ENCODE measurements at places on chromosomes 3 and 15.
A peak's percentile ranks its signal among the peaks of the same experiment; 100 is the strongest.

GRCh38 chr15:78148392-78149067, 632 bp upstream of the IDH3A start:
- no peak for DNase-seq
- no peaks in the 10 kb centered on the region for H3K27me3 ChIP-seq
- H3K4me3 ChIP-seq = peak overlapping the region; percentile 95
- H3K36me3 ChIP-seq = no peaks in the 10 kb centered on the region
- H3K4me1 ChIP-seq = peaks cover 14% of the 10 kb centered on the region
- H3K27ac ChIP-seq = peak overlapping the region; percentile 73

GRCh38 chr3:112948346-112948838, 26.5 kb downstream of the CD200R1 start:
- H3K4me1 ChIP-seq = no peaks in the 10 kb centered on the region
- no peak overlapping the region for H3K4me3 ChIP-seq
- H3K27me3 ChIP-seq = no peaks in the 10 kb centered on the region
- H3K36me3 ChIP-seq = no peaks in the 10 kb centered on the region

- H3K4me3 ChIP-seq = no peak overlapping the region
- H3K4me1 ChIP-seq = no peaks in the 10 kb centered on the region
- DNase-seq = no peak
- H3K36me3 ChIP-seq = no peaks in the 10 kb centered on the region
- peaks cover 3% of the 10 kb centered on the region for H3K27me3 ChIP-seq
Observed at GRCh38 chr3:139868773-139869172, 66.2 kb upstream of the CLSTN2 start.

DNA sequence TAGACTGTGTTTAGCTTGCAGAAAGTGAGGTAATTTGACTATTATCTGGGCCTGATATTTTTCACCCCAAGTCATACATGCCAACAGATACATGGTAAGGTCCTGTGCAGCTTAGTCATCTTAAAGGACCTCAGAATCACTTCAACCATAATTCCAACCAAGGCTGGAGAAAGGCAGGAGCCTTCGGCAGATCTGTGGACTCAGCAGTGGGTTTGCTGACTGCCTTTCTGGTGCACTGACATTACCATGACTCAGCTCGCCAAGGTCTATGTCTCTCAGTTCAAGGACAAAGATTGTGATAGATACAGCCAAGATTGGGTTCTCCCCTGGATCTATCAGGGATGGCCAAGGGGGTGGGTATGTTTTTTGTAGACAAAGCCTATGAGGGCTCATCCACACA, 32.7 kb downstream of the LYZL4 start:
- peaks cover 5% of the 10 kb centered on the region for H3K4me1 ChIP-seq

- no peaks in the 10 kb centered on the region for H3K27me3 ChIP-seq
- peaks cover 4% of the 10 kb centered on the region for H3K36me3 ChIP-seq
- no peak overlapping the region for H3K27ac ChIP-seq
- DNase-seq = no peak
- peaks cover 5% of the 10 kb centered on the region for H3K4me1 ChIP-seq
Observed at GRCh38 chr15:65912235-65912634, 42.9 kb downstream of the RAB11A start.

DNA sequence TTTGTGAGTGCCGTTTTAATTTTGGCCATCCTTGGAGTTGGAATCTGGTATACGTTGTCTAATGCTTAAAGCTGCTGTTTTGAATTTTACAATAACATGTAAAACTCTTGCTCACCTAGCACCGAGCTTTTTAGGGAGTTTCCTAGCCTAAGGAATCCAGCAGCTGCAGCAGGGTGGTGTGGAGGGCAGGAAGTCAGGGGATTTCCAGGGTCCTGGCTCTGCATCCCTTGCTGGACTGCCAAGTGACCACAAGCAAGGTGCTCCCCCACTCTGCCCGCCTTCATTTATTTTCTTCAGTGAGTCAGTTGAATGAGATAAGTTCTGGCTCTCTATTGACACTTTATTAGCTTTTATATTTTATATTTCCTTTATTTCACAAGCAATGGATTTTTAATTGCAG, 113.7 kb downstream of the ATG7 start:
- H3K4me1 ChIP-seq = peaks cover 13% of the 10 kb centered on the region
- DNase-seq = peak; percentile 90
- no peaks in the 10 kb centered on the region for H3K27me3 ChIP-seq
- H3K36me3 ChIP-seq = no peaks in the 10 kb centered on the region

DNA sequence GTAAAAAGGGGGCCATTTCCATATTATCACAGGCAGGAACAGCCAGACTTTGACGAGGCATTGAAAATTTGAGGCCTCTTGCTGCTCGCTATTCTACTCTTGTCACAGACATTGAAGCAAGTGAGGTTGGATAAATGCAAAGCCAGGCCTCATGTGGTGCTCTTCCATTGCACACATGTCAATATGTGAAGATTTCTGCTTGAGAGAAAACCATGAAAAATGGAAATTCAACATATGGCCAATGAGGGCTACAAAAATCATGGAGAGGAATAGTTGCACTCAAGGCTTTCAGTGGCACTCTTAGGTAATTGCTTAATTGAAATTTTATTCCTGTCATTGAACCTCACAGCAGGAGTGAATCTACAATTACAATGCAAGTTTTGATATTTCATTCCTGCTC, 185.6 kb upstream of the MBNL1 start:
- DNase-seq = no peak
- no peaks in the 10 kb centered on the region for H3K4me1 ChIP-seq
- H3K27me3 ChIP-seq = no peaks in the 10 kb centered on the region
- no peak overlapping the region for H3K4me3 ChIP-seq
- H3K27ac ChIP-seq = no peak overlapping the region

GRCh38 chr15:56794165-56794552, 60.9 kb upstream of the ZNF280D start:
- peaks cover 8% of the 10 kb centered on the region for H3K4me1 ChIP-seq
- no peak overlapping the region for H3K27ac ChIP-seq
- no peaks in the 10 kb centered on the region for H3K36me3 ChIP-seq
- H3K4me3 ChIP-seq = no peak overlapping the region
- peak; percentile 75 for DNase-seq

DNA sequence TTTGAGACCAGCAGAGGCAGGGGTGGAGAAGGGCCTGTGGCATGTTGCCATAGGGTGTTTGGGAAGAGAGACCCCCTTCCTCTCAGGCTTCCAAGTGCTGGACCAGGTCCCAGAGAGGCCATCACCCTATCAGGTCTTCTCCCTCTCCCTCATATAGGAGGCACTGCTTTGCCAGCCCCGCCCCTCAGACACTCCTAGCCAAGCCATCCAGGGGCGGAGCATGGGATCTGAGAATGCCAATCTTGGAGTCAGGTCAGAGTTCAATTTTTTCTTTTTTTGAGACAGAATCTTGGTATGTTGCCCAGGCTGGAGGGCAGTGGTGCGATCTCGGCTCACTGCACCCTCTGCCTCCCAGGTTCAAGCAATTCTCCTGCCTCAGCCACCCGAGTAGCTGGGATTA, 32.7 kb downstream of the CRABP1 start:
- no peak for DNase-seq
- H3K4me3 ChIP-seq = no peak overlapping the region
- no peak overlapping the region for H3K27ac ChIP-seq
- no peaks in the 10 kb centered on the region for H3K36me3 ChIP-seq

GRCh38 chr3:31533169-31534064, 692 bp downstream of the STT3B start:
- H3K4me3 ChIP-seq = peak overlapping the region; percentile 75
- no peaks in the 10 kb centered on the region for H3K27me3 ChIP-seq
- peak; percentile 8 for DNase-seq
- H3K36me3 ChIP-seq = no peaks in the 10 kb centered on the region
- H3K27ac ChIP-seq = peak overlapping the region; percentile 97

DNA sequence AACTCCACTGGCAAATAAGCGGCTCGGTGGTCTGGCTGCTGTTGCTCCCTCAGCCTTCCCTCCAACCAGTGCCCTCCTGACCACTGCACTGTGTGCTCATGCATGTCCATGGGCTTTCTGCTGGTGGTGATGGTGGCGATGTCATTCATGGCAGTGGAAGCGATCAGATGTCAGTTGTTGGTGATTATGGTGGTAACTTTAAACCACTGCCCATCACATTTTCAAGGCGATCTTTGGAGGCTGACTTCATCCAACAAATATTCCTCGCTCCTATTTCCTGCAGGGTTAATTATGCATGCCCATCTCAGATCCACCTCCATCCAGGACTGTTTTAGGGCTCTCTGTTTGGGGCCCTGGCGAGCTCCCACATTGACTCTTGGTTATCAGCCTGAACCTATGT, 13.4 kb upstream of the HCN4 start:
- no peaks in the 10 kb centered on the region for H3K36me3 ChIP-seq
- no peak for DNase-seq
- H3K4me3 ChIP-seq = no peak overlapping the region
- no peaks in the 10 kb centered on the region for H3K4me1 ChIP-seq

- H3K27me3 ChIP-seq = no peaks in the 10 kb centered on the region
- DNase-seq = no peak
- no peak overlapping the region for H3K4me3 ChIP-seq
- H3K4me1 ChIP-seq = no peaks in the 10 kb centered on the region
Observed at GRCh38 chr3:8307545-8308110, 194.0 kb upstream of the LMCD1 start.

GRCh38 chr15:89452330-89452836, 44.0 kb downstream of the RHCG start:
- no peak for DNase-seq
- no peak overlapping the region for H3K4me3 ChIP-seq
- H3K36me3 ChIP-seq = no peaks in the 10 kb centered on the region
- H3K4me1 ChIP-seq = peaks cover 6% of the 10 kb centered on the region
- H3K27me3 ChIP-seq = peaks cover 28% of the 10 kb centered on the region

DNA sequence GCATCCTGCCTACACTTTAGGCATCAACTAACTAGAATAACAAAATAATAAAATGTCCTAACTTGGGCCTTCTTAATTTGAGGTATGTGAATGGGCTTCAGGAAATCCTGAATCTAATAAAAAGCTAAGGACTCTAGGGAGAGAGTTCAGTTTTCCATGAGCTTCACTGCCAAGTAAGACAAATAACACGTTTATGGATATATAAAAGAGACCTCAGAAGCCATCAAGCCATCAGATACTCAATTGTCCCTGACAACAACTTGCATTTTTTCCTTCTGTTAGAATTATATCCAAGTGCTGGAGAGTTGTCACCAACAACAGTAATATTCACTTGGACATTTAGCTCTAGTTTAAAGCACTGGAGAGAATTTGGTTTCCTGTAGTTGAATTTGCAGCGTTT, 102.4 kb upstream of the IGSF10 start:
- no peaks in the 10 kb centered on the region for H3K4me1 ChIP-seq
- no peak overlapping the region for H3K4me3 ChIP-seq
- no peak for DNase-seq
- H3K27me3 ChIP-seq = no peaks in the 10 kb centered on the region
- no peak overlapping the region for H3K27ac ChIP-seq
- H3K36me3 ChIP-seq = no peaks in the 10 kb centered on the region

- H3K27me3 ChIP-seq = no peaks in the 10 kb centered on the region
- no peak overlapping the region for H3K4me3 ChIP-seq
- DNase-seq = no peak
- peaks cover 6% of the 10 kb centered on the region for H3K4me1 ChIP-seq
Observed at GRCh38 chr15:48647962-48648361, 2.5 kb upstream of the FBN1 start.

- H3K27ac ChIP-seq = no peak overlapping the region
- DNase-seq = no peak
Observed at GRCh38 chr3:128301186-128302023, 148.1 kb downstream of the EEFSEC start.

GRCh38 chr15:67076147-67076843, 10.9 kb downstream of the SMAD3 start:
- peak overlapping the region; percentile 18 for H3K4me3 ChIP-seq
- DNase-seq = peak; percentile 84
- H3K27ac ChIP-seq = peak overlapping the region; percentile 78
- peaks cover 55% of the 10 kb centered on the region for H3K4me1 ChIP-seq
- peaks cover 7% of the 10 kb centered on the region for H3K36me3 ChIP-seq

DNA sequence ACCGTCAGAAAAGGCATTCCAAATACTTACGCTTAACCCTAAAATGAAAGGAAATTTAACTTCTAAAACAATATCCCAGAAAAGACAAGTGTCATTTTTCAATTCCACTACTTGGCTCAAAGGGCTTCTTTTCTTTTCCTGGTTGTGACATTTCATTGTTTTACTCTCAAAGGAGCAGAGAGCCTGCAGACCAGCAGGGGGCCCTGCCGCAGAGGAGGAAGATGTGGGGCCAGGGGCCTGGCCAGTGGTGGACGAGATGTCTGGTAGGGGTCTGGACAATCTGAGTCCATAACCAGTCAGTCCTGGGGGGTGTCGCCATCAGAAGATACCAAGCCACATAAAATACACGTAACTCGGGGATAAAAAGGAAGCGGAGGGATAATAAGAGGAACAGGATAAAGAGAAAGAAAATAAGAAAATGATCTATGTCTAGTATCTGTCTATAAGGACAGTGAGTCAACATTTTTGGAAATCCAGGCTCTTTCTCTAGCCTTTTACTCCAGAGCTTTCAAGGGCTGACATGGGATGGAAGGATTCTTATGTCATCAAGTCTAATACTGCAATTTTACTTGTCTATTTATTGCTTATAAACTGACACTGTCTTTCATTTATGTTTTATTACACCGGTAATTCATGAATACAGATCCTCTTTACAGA, 54.2 kb upstream of the ARHGEF3 start:
- no peaks in the 10 kb centered on the region for H3K36me3 ChIP-seq
- H3K27ac ChIP-seq = no peak overlapping the region
- H3K4me3 ChIP-seq = no peak overlapping the region
- no peak for DNase-seq
- H3K4me1 ChIP-seq = peaks cover 16% of the 10 kb centered on the region

DNA sequence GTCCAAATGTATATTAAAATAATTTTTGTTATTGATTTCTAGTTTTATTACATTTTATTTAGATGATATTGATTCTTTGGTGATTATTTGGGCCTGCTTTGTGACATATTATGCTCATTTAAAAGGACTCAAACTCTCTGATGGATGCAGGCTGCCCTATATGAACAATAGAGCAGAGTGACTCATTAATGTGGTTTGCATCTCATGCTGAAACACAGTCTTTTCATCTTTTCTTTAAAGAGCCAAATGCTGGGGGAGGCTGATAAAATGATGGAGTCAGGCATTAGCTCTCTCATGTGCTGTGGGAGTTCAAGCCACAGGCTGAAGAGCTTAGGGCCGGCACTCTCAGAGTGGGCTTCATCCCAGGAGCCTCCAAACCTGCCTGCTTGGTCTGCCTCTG, 7.2 kb downstream of the PLA1A start:
- no peaks in the 10 kb centered on the region for H3K36me3 ChIP-seq
- H3K4me1 ChIP-seq = peaks cover 9% of the 10 kb centered on the region

GRCh38 chr3:65676580-65676979, 362.1 kb downstream of the MAGI1 start:
- no peak overlapping the region for H3K4me3 ChIP-seq
- H3K4me1 ChIP-seq = no peaks in the 10 kb centered on the region
- no peaks in the 10 kb centered on the region for H3K36me3 ChIP-seq
- no peak for DNase-seq
- H3K27me3 ChIP-seq = no peaks in the 10 kb centered on the region
- H3K27ac ChIP-seq = no peak overlapping the region

- peaks cover 16% of the 10 kb centered on the region for H3K4me1 ChIP-seq
Observed at GRCh38 chr3:16011376-16011775, 163.1 kb upstream of the GALNT15 start.

Data from astrocyte (in vitro differentiated cells and primary cell).